NCI-H2081 treated with DMSO at 0.1 percent for 48 hours (cell line): ENCODE measurements at places on chromosomes 16 and 17.

- DNase-seq = no peak
These were observed 2.4 kb downstream of the MATCAP1 start for GRCh38 chr16:67181346-67181745.

GRCh38 chr16:31186176-31186575, 6.2 kb downstream of the FUS start:
- no peak for DNase-seq

GRCh38 chr17:27091043-27091497, 202.8 kb upstream of the WSB1 start:
- no peak for DNase-seq

GRCh38 chr16:28930652-28931051, 1.1 kb upstream of the CD19 start:
- DNase-seq = no peak

GRCh38 chr17:2421315-2422147, 20.7 kb upstream of the MNT start:
- DNase-seq = peak; percentile 2

GRCh38 chr17:49444384-49444783, 29.7 kb upstream of the PHB1 start:
- no peak for DNase-seq

DNA sequence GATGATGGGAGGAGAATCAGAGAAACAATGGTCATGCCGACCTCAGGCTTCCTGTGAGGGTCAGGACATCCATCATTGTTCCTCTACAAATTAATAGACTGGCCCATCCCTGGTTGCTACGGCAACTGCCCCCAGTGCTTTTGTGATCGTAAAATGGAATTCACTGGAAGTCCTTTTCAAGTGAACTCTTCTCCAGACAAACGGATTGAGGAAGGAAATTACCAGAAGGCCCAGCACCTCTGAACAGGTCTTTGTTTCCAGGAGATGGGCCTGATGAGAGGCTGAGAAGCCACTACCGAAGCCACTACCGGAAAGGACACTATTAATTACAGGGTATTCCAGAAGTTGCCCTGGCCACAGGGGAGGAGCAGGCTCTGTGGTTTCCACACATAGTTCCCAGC, 126.0 kb downstream of the MGAT5B start:
- no peak for DNase-seq

DNA sequence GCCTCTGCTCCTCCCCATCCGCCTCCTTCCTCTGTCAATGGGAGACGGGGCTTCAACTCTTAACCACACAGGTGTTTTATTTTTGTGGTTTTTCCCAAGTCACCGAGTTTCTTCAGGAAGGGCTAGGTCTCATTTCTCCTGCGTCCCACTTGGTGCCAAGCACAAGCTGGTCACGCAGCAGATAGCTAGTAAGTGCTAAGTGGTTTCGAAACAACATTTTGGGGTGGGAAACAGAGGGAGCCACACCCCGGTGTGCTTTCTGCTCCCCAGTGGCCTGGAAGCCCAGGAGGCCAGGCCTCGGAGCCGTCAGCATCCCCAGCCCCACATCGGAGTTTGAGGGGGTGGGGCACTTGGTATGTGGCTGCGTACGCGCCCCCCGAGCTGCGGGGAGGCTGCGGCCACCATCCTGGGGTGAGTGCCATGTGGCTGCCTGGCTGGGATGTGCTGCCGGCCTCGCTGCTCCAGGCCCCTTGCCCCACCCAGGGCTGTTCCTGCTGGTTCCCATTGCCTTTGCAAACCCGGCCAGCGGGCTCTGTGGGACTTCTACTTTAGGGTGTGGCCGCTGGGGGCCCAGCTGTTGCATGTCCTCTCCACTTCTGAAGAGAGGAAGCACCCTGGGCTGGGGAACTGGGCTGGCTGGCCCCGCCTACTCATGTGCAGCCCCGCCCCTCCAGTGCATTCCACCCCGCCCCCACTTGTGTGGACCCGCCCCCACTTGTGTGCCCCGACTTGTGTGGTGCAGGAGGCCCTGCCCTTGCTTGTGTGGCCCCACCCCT, 55.6 kb downstream of the BAIAP2 start:
- no peak for DNase-seq
